Stimulated activated CD4-positive, alpha-beta T cell treated with anti-CD3 and anti-CD28 coated beads, Interleukin-1b, Interleukin-23, amount 100 ng/mL, for 4 hours (primary cell): ENCODE measurements at places on chromosomes 6 and 20.

DNA sequence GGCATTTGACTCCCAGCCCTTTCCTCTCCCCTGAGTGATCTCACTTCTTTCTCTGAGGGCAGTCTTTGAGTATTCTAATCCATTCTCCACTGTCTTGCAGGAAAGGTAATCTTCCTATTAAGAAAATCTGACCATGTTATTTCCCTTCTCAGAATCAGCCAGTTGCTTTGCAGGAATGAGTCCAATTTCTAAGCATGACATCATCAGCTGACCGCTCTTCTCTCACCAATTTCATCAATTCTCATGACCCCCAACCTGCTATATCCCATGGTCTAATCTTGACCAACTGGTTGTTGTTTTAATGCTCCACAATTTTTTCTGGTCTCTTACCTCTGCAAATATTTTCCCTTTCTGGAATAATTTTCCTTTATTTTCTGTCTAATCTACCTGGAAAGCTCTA is 73.4 kb downstream of the FAM229B start:
- DNase-seq: no peak

DNA sequence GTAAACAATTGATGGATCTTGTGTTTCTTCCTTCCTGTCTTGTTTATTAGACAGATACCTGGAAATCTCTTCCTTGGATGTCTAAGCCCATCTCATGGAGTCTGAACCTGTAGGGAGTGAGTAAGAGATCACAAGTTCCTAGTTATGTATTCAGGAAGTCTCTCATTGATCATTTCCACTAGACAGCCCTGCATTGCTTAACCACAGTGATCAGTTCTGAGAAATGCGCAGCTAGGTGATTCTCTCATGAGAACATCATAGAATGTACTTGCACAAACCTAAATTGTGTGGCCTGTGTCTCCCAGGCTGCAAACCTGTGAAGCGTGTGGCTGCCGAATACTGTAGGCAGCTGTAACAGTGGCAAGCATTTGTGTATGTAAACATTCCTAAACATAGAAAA is 39.1 kb downstream of the FAM120B start:
- DNase-seq: no peak

GRCh38 chr6:129859524-129859923 is 1.6 kb downstream of the TMEM244 start:
- no peak for DNase-seq

- no peak for DNase-seq
These were observed 795.1 kb upstream of the HS3ST5 start for GRCh38 chr6:115137910-115138309.

DNA sequence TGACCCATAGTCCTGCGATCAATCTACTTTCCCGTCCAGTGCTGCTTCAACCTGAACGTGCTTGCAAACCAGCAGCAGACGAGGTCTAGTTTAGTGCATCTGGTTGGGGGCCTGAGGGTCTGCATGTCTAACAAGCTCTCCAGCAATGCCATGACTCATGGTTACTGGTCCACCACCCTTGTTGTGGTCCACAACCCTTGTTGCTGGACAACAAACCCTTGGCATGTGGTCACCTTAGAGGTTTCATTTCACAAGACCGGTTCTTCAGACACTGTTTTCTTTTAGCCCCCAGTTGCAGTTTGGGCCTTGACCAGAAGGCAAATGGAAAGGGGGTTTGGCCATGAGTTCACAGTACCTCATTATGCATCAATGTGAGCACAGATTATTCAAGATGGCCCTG is 424.8 kb downstream of the QKI start:
- no peak for DNase-seq

GRCh38 chr6:15316754-15317153 is 70.9 kb downstream of the JARID2 start:
- DNase-seq: no peak

GRCh38 chr6:67633058-67633457 is 1002.0 kb upstream of the ADGRB3 start:
- no peak for DNase-seq

DNA sequence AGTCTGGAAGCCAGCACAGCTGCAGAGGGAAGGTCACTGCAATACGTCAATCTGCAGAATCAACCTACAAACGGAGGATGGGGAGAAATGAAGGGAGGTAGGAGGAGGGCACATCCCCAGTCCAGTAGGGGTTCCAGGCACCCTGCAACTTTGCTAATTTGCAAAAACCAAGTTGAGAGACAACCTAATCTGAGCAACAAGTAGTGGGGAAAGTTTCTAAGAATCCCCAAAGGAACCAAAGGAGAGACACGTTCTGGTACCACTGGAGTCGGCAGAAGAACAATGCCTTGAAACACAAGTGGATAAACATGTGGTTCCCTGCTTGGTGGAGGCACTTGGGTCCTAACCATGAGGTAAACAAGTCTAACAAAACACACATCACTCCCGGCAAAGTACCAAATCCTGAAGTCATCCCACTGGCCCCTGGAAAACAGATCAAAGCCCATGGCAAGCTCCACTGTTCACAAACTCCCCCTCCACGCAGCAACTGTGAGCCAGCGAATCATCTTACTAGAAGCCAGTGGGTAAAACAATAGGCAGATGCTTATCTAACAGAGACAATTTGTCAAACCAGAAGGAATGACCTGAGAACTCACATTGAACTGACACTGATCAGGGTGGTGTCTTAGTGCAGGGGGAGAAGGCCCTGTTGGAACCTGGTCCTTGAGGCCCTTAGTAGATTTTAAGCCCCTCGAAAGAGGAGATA is 4.7 kb downstream of the MRPS18A start:
- no peak for DNase-seq

- no peak for DNase-seq
These were observed 166.9 kb downstream of the EYA2 start for GRCh38 chr20:47061549-47061948.

DNA sequence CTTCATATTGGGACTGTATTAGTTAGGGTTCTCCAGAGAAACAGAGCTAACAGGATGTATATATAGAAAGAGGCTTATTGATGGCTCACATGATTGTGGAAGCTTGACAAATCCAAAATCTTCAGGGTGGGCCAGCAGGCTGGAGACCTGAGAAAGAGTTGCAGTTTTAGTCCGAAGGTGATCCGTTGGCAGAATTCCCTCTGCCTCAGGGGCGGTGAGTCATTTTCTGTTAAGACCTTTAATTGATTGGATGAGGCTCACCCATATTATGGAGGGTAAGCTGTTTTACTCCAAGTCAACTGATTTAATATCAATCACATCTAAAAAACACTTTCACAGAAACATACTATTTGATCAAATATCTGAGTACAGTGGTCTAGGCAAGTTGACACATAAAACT is 113.6 kb downstream of the FLRT3 start:
- DNase-seq: no peak
